Caco-2 (cell line): ENCODE measurements at places on chromosomes 5 and 9. TPM values are rescaled to one million over a fixed set of nuclear protein-coding genes. Genes with fewer than 3 reads are reported as not detected.

DNA sequence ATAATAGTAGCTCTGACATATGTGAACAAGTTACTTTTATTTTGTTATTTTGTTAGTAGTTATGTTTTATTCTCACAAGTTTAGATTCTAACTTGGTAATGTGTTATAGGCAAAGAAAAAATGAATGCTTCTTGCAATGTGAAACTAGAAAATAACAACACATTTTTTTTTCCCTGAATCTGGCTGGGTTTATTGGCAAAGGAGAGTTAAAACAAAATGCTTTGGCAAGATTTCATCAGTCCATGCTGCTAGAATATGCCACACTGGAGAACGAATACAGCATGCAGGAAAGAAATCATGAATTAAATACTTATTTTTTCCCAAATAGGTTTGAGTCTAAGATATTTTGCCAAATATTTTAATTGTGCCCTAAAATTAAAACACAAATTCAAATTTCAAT, 1048.1 kb upstream of the ACO1 start:
- no peak for DNase-seq

DNA sequence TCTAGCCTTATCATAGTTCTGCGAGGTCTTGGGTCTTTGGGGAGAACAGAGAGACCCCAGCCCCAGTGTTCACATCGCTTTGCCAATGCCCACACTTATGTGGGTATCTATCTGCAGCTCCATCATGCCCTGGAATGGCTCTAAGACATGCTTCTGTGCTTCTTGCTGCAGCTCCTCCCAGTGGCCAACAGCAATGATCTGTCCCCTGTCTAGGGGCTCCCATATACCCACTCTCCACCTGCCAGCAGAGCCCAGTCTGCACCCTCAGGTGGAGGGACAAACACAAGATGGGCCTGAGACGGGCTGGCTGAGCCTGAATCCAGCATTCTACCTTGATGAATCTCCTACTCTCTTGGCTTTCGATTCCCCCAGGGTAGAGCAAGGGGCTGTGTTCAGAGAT, 14.6 kb upstream of the DAP start:
- DNase-seq, result no peak

DNA sequence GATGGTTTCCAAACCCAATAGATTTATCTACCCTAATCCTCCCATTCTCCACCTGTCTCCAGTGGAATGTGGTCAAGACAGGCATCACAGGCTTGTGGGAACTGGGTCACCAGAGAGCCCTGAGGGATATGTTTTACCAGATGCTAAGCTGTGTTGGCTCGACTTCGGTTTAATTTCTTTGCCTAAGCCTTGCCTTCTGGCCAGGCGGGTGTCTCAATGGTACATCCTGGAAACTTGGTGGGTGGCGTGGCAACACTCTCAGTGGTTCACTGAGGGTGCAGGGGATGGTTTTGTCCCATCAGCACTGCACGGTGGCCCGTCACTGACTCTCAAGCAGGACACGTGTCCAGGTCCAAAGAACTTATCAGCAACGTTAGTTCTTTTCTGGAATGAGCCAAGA, 192.2 kb downstream of the TENT4A start:
- no peak for DNase-seq

GRCh38 chr9:89596937-89597555, 7.8 kb upstream of the GADD45G start:
- no peak for DNase-seq

GRCh38 chr5:135170500-135170899, 136.5 kb upstream of the PITX1 start:
- no peak for DNase-seq

The ADGRD2 gene
- not detected in 2 replicates for total RNA-seq

The MYOT gene
- not detected in 2 replicates for total RNA-seq

- DNase-seq, result no peak
Observed at GRCh38 chr5:124951661-124952060, 205.2 kb upstream of the ZNF608 start.
